NCI-H1092 (cell line): ENCODE measurements at places on chromosomes 3 and 15.

DNA sequence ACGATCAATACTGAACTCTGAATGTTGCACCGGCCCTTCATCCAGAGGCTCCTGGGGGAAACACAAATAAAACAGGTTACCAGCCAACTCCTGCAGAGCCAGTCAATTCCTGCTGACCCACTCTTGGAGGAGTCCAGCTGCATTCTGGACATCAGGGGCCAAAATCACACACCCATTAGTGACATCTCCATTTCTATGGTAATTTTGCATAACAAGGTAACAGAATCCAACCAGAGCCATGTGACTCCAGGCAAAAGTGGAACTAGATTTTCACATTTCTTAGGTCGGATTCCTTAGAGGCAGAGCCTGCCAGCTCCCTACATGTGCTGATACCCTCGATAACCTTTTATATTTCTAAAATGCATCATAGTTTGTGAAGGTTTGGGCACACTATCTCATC lies 119.2 kb upstream of the CTNNB1 start:
- DNase-seq: no peak

DNA sequence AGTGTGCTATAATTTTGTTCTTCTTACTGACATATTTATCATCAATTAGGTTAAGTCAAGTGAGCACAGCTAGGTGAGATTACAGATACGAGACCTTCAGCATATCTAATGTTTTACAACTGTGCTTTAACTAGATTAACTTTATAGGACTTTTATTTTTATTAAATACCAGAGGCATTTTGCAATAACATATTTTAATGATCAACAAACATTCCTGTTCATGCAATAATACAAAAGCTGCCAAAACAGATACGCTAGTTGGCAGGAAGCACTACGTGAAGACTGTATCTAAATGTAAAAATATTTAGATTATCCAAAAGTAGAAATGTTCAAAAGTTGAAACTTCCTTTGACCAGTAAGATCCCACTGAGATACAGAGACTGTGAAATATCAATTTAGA lies 139.1 kb downstream of the CBLB start:
- DNase-seq: no peak

DNA sequence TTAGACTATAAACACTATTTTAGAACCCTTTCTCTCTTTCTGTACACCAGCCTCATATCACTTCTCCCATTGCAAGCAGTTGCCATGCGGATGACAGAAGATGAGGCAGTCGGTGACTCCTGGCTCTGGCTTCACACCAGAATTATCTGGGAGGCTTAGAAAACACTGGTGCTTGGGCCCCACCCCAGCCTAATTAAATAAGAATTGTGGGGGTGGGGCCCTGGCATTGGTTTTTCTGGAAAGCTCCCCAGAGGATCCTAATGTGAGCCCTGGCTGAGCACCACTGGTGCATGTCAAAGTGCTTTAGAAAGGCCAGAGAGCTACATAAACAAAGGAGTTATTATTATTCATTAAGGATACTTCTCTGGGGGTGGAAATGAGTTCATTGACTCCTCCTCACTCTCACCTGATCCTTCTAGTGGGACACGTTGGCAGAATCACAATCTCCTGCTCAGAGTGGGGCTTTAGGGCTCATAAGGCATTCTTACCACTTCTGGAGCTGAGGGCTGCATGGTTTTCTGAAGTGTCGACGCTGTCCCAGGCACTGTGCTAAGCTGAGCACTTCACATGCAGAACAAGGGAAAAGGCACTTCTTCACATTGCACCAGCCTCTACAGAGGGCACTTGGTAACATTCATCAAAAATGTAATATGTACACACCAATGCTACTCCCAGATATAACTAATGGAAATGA lies 188.5 kb upstream of the TLE3 start:
- DNase-seq: peak; percentile 73

- DNase-seq: no peak
Measured at GRCh38 chr3:108183181-108183580, 39.0 kb downstream of the IFT57 start.

DNA sequence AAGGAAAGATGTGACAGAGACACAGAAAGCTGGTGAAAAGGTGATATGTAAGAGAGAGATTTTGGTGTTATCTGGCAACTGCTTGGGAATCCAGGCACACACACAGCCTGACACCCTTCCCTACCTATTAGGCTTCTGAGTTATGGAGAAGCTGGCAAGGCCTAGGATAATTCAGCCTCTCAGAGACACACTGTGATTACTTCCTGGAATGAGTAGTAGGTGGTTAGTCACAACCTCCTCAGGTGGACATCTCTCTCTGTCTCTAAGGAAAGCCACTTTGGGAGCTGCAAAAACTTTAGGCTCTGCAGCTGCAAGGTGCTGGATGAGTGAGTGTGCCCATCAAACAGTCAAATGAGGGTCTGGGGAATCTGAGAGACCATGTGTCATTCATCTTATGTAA lies 201.9 kb downstream of the PDCD6IP start:
- no peak for DNase-seq
